ENCODE measurements at places on chromosomes 7 and 10.

DNA sequence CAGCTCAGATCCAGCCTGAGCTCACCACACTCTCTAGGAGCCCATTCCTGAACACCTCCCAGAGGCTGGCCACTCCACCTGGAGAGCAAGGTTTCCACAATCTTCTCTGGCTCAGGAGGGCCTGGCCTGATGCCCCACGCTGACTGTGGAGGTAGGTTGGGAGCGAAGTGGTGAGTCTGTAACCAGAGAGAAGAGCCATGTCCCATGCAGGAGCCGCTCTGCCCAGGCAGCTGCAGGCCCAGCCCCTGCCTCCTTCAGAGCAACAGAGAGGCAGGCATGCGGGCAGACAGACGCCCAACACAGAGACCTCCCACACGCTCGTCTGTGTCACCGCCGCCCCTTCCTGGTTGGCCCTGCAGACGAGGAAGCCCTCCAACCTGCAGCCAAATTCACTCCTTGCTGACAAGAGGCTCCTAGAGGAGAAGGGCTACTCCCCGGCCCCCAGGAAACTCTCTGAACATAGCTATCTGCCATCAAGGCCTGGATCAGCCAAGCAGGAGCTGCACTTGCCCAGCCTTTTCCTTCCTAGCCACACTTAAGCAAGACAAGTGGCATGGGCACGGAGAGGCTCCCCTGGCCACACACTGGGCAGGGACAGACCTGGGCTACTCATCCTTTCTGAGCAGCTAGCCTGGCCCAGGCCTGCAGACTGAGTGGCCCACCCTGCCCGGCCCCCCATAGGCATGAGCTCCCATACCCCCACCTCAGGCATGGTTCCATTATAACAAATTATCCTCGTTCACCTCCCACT is 101.9 kb downstream of the GRID1 start:
- no peak for DNase-seq

- DNase-seq: no peak
These were observed 36.9 kb upstream of the IKZF1 start for GRCh38 chr7:50267525-50268041.

DNA sequence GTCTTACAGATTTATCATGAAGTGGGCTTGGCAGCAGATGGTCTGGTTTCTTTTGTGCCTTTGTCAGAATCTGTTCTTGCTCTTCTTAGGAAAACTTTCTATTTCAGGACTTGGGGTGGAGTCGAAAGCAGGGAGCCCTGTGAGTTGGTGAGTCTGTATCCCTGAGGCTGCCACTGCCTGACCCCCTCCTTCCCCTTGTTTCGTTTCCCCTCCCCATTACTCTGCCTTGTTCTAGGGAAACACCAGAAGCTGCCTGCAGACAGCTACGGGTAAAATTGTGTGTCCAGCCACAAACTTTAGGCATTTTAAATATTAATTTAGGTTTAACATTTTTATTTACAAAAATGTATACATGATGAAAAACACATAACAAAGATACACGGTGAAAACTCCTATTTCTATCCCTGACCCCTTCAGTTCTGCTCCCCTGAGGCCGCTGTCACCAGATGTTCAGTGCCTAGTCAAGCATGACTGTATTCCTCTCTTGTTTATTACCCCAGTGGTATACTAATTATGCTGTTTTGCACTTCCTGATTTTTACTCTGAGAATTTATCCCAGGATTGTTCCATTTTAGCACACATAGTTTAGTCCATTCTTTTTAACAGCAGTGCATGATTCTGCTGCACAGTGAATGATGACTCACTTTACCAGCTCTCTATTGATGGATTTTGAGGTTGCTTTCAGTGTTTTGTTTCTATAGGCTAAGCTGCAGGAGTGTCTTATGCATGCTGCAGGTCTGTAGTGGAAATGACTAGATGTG is 9.1 kb downstream of the TSPAN14 start:
- DNase-seq: no peak

GRCh38 chr7:106773228-106773627 is 91.9 kb upstream of the PIK3CG start:
- no peak for DNase-seq

GRCh38 chr10:120465138-120465537 is 8.1 kb downstream of the PLPP4 start:
- no peak for DNase-seq

GRCh38 chr10:11721806-11722205 is 20.4 kb upstream of the ECHDC3 start:
- DNase-seq: peak; percentile 87

DNA sequence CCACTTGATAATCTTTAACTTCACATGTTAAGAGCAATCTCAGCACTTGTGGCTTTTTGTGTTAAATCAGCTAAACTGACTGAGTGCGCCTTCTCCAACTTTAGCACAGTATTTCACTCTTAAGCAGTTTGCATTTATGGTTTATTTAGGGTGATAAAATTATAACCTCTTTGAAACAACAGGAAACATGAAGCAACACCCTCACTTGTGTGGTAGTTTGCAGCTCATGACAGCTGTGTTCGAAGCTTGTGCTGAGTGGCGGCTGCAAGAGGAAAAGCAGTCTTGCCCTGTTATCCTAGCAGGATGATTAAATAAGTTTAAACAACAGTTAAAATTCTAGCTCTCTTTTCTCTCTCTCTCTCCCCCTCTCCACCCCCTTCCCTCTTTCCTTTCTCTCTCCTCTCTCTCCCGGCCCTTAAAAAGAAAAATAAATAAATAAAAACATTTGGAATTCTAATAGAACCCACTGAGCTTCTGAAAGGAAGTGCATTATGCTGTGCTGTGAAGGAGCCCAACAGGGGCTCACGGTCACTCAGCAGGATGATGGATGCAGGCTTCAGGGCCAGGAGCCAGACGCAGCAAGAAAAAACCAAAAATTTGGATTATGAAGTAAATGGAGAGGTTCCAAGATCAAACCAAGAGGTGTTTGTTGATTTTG is 25.2 kb downstream of the OGDH start:
- DNase-seq: peak; percentile 50

DNA sequence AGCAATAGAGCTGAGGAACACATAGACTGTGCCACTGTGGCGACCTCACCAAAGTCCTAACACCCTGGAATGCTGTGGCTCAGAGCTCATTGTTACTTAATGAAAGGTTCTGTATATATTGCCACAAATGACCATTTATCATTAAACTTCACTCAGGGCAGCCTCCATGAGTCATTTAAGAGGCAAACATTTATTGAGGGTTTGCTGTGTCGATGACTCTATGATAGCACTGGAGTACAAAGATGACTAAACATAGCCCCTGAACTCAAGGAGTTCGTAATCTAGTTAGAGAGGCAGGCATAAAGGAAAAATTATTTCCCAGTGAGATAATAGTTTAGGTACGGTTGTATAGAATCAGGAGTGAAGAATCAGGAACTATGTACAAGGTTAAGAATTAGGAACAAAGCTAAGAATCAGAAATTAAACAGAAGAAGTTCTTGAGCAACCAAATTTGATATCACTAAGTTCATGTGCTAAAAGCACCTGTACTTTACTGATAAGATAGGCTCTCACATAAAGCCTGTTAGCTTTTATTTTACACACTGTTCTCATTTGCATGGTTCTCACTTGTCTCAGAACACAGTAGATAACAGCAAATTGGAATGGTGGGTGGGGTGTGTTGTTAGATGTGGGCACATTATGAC is 7.9 kb downstream of the ENTPD7 start:
- DNase-seq: no peak

GRCh38 chr7:141166926-141167325 is 93.1 kb downstream of the TMEM178B start:
- no peak for DNase-seq

DNA sequence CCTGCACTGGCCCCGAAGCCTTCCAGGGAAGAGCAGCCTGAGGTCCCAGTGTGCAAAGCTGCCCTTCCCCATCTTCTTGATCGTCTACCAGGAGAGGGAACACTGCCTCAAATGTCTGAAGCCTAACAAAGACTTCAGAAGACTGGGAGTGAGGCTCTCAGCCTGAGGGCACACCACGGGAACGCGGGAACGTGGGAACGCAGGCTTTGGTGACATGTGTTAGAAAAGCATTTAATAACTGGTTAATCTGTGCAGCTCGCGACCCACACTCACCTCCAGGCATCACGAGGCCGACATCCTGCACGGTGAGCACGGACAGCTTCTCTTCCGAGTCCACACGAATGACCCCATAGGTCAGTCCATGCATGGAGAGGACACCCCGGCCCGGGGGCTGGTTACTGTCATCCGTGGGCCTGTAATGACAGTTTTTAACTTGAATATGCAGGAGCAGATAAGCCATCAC is 234.0 kb downstream of the ZMYND11 start:
- DNase-seq: no peak

DNA sequence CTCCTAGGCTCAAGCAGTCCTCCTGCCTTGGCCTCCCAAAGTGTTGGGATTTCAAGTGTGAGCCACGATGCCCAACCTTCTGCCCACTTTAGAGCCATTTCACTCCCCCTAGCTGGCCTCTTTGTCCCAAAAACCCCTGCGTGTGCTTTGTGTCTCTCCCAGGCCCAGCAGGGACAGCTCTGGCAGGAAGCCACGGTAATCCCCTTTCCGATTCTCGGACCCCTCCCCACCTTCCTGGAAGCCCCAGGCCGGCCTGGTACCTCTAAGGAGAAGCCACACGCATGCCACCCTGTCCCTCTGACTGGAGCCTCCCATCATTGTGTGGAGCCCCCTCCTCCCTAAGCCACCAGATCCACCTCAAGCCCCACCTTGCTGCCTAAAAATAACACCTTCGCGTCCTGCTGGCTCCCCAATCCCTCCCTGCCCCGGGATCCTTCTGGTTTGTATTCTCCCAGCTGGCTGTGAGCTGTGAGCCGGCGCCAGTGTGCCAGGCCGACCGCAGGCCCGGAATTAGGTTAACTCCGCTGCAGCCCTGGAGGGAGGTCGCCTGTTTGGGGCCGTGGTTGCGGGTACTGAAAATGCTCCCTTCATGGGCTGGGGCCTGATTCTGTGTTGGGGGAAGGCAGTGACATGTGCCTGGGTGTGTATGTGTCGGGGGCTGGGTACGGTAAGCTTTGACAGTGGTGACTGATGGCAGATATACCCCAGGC is 16.4 kb upstream of the SRRM3 start:
- DNase-seq: no peak

DNA sequence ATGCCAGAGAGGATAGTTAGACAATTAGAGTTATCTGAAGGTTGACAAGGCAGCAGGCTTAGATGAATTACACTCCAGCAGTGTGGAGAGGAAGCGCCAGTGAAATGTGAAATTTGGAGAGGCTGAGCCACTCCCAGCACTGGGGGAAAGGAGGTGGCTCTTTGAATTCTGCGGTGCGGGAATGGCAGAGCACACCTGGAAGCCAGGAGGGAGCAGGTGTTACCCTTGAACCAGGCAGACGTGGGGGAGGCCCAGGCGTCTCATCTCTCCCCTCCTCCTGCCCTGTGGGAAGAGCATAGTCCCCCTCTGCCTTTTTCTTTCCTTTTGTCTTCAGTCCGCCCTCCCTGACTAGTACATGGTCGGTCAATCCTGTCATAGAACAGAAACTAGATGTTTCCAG is 203.1 kb downstream of the DPP6 start:
- DNase-seq: no peak

- no peak for DNase-seq
These were observed 21.7 kb downstream of the LARP4B start for GRCh38 chr10:909831-910230.

GRCh38 chr7:76380623-76380966 is 21.8 kb upstream of the YWHAG start:
- DNase-seq: no peak

- no peak for DNase-seq
These were observed 411 bp downstream of the BCCIP start for GRCh38 chr10:125823663-125824251.

DNA sequence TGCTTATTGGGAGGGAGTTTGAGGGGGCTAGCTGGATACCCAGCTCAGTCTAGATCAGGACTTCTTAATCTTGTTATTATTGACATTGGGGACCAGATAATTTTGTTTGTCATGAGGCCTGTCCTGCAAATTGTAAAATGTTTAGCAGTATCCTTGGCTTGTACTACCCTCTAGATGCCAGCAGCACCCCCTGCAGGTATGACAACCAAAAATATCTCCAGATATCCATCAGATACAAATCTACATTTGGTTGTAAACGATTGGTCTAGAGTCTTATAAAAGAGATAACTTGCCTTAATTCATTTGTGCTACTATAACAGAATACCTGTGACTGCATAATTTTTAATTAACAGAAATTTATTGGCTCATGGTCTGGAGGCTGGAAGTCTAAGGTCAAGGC is 1232.2 kb downstream of the XPNPEP1 start:
- DNase-seq: no peak

DNA sequence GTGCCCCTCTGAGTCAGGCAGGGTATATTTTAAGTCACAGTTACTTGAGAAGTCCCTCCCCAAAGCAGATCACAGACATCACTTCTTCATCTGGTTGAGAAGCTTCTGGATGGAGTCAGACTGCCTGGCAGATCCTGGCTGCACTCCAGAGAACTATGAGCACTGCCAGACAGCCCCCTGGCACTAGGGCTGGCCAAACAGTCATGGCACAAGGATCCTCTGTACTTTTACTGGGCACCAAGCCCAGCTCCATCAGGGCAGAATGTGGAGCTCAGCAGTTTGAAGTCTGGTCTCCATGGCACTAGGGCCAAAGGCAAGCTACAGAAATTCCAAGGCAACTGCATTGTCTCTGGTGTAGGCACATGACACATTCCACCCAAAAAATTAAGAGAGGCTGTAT is 162.1 kb downstream of the NRG3 start:
- no peak for DNase-seq

- no peak for DNase-seq
These were observed 27.1 kb downstream of the NMT2 start for GRCh38 chr10:15141136-15142054.

GRCh38 chr7:112649560-112649959 is 140.6 kb downstream of the TMEM168 start:
- DNase-seq: no peak

DNA sequence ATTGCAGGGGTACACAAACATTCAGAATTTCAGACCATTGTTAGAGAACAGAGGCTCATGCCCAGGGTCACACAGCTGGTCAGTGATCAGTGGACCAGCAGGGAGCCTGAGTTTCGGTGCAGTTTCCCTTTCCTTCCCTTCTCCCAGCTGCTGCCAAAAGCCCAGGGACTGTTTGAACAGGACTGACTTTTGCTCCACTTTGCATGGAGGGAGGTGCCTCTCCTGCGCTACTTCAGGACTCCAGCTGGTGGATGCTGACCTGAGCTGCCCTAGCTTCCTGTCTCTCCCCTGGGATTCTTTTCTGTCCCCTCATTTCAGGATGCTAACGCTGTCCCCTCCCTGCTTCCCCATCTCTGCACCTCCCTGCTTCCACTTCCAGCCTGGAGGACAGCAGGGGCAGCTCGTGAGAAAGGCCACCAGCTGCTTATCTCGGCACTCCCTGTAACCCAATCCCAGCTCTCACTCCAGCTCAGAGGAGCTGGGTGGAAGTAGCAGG is 14.5 kb downstream of the SH2D4B start:
- DNase-seq: no peak

GRCh38 chr7:70229242-70229641 is 631.0 kb downstream of the AUTS2 start:
- no peak for DNase-seq

- DNase-seq: no peak
These were observed 289.3 kb downstream of the GRID1 start for GRCh38 chr10:86077271-86077670.

GRCh38 chr10:60597513-60597912 is 180.8 kb upstream of the CDK1 start:
- no peak for DNase-seq

GRCh38 chr7:136150311-136150710 is 173.2 kb upstream of the MTPN start:
- DNase-seq: no peak
